ENCODE measurements at places on chromosomes 1 and 21. TPM values are rescaled to one million over a fixed set of nuclear protein-coding genes. Genes with fewer than 3 reads are reported as not detected.
A peak's percentile ranks its signal among the peaks of the same experiment; 100 is the strongest.

PTPN22 gene
- 0.28 TPM for total RNA-seq

GGPS1 gene
- total RNA-seq: 23.1 TPM

DNA sequence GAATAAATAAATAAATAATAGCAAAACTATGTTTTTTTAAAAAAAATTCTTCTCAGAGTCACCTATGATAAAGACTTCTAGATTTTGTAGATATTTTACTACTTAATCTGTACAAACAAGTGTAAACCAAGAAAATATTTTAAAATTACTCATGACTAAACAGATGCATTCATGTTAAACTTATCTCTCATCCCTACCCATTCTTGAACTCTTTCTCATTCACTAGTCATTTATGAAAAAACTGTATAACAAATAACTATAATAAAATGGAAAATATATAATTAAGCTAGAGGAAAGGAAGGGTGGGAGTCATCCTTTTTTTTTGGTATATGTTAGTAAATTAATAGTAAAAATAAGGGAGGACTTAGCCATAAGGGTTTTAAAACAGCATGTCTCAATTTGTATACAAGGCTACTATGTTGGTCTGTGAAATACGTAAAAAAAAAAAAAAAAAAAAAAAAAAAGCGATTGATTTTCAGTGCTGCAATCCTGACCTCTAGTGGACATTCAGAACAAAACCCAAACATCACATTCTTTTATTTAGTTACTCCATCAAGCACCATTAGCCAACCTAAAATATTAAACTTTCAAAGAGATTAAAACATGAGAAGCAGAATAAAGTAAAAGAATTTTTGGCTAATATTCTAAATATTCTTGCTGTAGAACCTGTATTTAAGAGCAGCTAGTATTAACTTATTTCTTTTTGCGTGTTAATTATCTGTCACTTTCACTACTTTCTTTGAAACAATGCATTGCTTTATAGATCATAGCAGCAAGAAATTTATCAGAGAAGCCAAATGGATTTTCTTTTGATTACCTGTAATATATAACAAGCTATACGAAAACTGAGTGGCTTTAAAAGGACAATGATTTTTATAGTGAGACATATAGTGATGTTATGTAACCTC is 255.8 kb upstream of the CACYBP start:
- DNase-seq: peak; percentile 63

RPE65 gene
- under 0.01 TPM for total RNA-seq

GRCh38 chr1:78051005-78051404 is 5.2 kb downstream of the GIPC2 start:
- DNase-seq: no peak

GRCh38 chr1:28507646-28508434 is 2.0 kb downstream of the RCC1 start:
- DNase-seq: no peak

DNA sequence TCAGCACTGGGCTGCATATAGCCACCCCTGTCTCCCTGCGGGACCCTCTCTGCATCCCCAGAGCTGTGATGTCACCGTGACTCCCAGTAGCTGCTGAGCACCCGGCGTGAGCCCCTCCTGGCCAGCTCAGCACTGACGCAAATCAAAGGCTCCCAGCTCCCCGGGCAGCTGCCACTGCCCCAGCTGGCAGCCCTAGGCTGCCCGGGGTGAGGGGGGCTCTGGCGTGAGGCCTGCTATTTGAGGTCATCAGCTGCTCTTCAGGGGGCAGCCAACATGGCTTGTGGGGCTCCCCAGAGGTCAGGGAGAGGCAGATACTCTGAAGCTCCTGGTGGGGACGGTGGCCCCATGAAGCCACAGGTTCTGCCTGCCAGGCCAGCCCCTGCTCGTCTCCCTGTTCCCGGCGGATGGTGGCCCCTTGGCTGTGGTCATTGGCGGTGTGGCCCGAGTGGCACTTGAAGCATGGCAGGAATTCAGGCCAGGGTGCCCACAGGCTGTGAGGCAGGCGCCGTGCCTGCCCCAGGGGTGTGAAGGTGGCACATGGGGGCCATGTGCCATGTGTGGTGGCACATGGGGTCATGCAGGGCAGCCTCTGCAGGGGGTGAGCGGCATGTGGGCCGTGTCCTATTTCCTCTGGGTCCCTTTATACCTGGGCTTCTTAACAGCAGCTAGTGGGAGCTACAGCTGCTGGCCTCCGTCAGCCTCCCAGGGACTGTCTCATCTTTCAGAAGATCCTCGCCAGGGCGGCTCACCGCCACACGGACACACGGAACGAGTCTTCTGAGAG is 85.4 kb downstream of the SIK1 start:
- peak; percentile 65 for DNase-seq

GRCh38 chr1:29122682-29123052 is 1.0 kb downstream of the TMEM200B start:
- peak; percentile 67 for DNase-seq

- no peak for DNase-seq
These were observed 546 bp downstream of the ELOVL1 start for GRCh38 chr1:43367026-43367903.
